ENCODE measurements at places on chromosomes 16 and 17. TPM values are rescaled to one million over a fixed set of nuclear protein-coding genes. Genes with fewer than 3 reads are reported as not detected.

FBXO39 gene
- total RNA-seq, result 0.06 TPM

CD300C gene
- 0.45 TPM for total RNA-seq

ASPA gene
- total RNA-seq, result 0.16 TPM

IL21R gene
- total RNA-seq, result 1.0 TPM

KRT40 gene
- total RNA-seq, result not detected

SPN gene
- 2.8 TPM for total RNA-seq

CIITA gene
- total RNA-seq, result 0.72 TPM

SHISA9 gene
- 0.06 TPM for total RNA-seq

TBX4 gene
- not detected for total RNA-seq

TM4SF5 gene
- not detected for total RNA-seq

SCARF1 gene
- total RNA-seq, result not detected

EVI2A gene
- total RNA-seq, result 7.7 TPM

TBC1D28 gene
- not detected for total RNA-seq

SULT1A1 gene
- 51.9 TPM for total RNA-seq

SLC47A1 gene
- total RNA-seq, result 2.2 TPM

TBC1D3C gene
- not detected for total RNA-seq

IKZF3 gene
- not detected for total RNA-seq

CCL18 gene
- not detected for total RNA-seq

PRSS22 gene
- total RNA-seq, result not detected

DPEP2 gene
- total RNA-seq, result not detected

SNX11 gene
- total RNA-seq, result 15.2 TPM

CLEC3A gene
- total RNA-seq, result 10.9 TPM

P2RX1 gene
- total RNA-seq, result not detected

DLX4 gene
- 1.6 TPM for total RNA-seq

ITGAX gene
- total RNA-seq, result 1.8 TPM

KRTAP4-9 gene
- not detected for total RNA-seq

TNFSF13 gene
- not detected for total RNA-seq

ERN2 gene
- total RNA-seq, result not detected

RAB26 gene
- 1.9 TPM for total RNA-seq

CLEC10A gene
- total RNA-seq, result not detected

HOXB6 gene
- 3.1 TPM for total RNA-seq

DYNLRB2 gene
- total RNA-seq, result 0.97 TPM

TMEM107 gene
- 13.3 TPM for total RNA-seq

Measured in H4 (cell line).